ENCODE measurements at places on chromosomes 1 and 21.

- no peak for DNase-seq
Observed at GRCh38 chr1:92066321-92066720, 8.9 kb downstream of the SETSIP start.

- DNase-seq = no peak
Observed at GRCh38 chr1:110610696-110611286, 4.6 kb upstream of the KCNA2 start.

DNA sequence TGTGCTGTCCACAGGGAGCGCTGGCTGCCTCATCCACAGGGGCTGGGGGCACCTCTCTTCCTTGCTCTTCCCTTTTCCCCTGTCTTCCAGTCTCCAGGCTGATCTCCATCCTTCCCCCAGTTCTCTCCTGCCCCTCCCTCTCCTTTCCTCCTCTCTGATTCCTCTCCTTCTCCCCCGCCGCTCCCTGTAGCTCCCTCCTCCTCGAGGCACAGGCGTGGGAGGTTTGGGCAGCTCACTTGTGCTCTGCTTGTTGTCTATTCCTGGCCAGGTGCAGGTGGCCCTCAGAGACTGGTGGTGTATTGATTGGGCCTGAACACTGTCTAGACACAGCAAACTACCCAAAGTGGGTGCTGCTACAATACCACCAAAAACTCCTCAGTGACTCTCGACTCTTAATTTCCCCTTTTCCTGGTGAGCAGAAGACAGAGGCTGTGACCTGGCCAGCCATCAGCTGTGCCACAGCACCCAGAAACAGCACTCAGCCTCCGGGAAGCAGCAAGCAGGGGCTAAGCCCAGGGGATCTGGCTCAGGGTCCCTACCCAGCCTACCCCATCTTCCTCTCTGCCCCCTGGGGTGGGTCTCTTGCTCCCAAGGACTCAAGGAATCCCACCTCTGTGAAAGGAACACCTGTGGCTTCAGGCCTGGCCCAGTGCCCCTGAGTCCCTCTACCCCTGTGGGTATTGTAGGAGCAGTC is 93.3 kb downstream of the DDX20 start:
- DNase-seq = no peak

DNA sequence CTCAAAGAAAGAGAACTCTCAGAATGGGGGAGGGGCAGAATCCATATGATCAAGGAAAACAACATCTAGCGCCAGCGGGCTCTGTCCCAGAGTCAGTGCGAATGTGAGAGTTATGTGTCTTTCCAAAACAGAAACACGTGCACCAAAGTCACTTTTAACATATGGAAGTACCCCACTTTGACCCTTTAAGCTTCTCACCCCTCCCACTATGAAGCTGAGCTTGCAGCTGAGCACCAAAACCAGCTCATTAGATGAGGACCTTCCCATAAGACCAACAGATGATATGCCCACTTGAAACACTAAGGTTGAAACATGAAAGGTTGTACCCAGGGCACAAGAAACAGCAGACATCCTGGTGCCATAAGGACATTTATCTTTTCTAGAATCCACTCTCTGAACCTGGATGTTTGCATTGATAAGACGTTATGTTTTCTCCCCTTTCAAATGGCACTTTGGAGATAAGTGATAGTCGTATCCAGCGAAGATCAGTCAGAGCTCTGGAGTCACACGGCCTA is 171.0 kb downstream of the TGFBR3 start:
- DNase-seq = no peak

DNA sequence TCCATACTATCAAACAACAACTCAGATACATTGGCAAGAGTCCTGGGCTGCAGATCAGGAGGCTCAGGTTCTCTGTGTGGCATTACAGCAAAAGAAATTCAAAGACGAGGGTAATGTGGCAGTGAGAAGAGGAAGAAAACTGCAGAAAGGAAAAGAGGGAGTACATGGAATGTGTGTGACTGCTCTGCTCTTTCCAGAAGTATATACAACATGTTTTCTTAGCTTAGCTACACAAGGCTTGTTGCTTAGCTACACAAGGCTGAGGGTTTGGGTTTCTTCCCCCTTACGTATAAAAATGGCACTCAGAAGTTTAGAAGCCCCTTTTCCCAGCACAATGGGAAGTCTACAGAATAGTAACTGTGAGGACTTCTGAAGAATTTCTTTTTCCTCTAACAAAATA is 86.0 kb downstream of the PRRX1 start:
- no peak for DNase-seq

- no peak for DNase-seq
Observed at GRCh38 chr1:16237343-16237830, 404 bp upstream of the CPLANE2 start.

- DNase-seq = no peak
Observed at GRCh38 chr1:23013657-23014056, 2.0 kb downstream of the TEX46 start.

DNA sequence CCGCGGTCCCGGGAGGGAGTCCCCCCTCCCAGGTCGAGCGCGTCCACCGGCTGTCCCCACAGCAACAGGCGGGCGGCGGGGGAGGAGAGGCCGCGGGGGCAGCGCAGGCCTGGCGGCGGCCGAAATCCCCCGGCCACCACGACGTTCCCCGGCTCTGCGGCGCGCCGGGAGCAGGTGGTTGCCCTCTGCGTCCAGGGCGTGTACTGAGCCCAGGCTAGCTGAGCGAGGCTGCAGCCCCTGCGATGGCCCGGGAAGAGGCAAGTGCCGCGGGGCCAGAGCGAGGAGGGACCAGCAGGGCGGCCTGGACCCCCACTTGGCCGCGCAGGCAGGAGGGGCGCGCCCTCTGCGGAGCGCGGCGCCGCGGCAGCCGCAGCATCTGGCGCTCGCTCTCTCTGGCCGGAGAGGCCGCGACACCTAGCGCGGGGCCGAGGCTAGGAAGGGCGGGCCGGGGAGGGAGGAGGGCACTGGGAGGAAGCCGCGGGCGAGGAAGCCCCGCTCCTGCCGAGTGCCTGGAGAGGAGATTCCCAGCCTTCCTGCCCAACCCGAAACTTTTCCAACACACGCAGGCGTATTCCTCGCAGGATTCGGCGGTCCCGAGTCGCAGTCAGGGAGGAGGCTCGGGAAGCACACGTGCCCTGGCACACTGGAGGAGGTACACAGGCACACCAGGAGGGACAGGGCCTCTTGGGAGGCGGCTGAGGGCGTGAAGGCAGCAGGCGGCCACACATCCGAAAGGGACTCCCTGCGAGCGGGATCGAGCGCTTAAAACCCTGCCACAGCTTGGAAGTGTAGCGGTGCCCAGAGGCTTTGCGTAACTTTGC is 4.9 kb upstream of the PROX1 start:
- no peak for DNase-seq

GRCh38 chr1:12472798-12473551 is 145.0 kb downstream of the DHRS3 start:
- no peak for DNase-seq

DNA sequence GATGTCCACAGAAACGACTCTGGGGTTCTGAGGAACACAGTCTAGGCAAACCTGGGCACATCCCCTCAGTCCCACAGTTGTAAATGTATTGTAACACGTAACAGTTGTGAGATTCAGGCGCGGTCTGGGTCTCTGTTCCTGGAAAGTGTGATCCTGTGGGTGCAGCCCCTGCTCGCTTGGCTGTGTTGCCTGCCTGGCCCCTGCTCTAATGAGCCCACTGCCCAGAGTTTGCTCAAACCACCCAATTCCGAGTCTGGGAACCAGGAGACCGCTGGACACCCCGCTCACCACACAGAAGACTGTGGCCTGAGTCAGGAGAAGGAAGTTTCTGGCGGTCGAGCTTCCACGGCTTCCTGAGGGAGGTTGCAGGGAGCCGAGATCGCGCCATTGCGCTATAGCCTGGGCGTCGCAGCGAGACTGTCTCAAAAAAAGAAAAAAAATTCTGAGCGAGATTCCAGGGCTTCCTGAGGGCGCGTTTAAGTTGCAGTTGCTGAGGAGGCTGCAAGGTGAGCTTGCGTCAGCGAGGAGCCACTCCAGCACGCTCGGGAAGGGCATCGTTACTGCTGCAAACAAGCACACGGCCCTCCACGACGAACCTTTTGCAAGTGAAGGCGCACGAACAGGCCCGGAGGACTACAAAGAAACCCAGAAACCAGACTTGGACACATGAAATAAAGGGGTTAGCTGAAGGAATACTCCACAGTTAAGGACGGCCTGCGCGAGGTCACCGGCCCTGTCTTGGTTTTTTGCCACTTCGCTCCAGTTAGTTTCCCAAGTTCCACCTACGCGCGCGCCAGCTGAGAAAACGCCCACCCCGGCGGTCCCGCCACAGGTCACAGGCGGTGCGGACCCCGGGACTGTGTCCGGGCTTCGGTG is 1.1 kb downstream of the C21orf58 start:
- no peak for DNase-seq

- DNase-seq = no peak
Observed at GRCh38 chr1:198499588-198499987, 40.9 kb downstream of the ATP6V1G3 start.

DNA sequence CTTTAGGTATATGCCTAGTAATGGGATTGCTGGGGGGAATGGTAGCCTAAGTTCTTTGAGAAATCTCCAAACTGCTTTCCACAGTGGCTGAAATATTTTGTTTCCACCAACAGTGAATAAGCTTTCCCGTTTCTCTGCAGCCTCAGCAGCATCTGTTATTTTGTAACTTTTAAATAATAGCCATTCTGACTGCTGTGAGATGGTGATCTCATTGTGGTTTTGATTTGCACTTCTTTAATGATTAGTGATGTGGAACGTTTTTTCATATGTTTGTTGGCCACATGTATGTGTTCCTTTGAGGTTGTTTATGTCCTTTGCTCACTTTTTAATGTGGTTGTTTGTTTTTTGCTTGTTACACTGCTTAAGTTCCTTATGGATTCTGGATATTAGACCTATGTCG is 237.4 kb downstream of the CENPF start:
- no peak for DNase-seq

DNA sequence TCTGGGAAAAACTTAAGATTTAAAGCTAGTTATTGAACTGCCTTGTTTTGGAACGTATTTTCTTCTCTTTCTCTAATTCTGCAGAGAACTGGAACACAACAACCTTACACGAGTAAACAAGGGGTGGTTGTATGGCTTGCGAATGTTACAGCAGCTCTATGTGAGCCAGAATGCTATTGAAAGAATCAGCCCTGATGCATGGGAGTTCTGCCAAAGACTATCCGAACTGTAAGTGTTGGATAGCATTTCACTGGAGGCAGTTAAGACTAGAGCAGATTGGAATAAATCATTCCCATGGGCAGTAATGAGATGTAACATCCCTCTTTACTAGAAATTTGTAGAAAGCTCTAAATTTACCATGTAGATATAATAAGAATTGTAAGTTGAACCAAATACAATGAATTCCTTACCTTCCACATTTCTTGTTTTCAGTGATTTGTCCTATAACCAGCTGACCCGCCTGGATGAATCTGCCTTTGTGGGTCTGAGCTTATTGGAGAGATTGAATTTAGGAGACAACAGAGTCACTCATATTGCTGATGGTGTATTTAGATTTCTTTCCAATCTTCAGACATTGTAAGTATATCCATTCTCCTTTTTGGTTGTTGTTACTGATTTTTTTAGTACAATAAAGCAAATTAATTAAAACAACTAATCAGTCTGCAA is 22.9 kb downstream of the LRIG2 start:
- no peak for DNase-seq

- DNase-seq = no peak
Observed at GRCh38 chr21:26072666-26073615, 97.6 kb downstream of the APP start.

GRCh38 chr1:33088119-33088906 is 7.4 kb downstream of the AZIN2 start:
- peak; percentile 40 for DNase-seq

DNA sequence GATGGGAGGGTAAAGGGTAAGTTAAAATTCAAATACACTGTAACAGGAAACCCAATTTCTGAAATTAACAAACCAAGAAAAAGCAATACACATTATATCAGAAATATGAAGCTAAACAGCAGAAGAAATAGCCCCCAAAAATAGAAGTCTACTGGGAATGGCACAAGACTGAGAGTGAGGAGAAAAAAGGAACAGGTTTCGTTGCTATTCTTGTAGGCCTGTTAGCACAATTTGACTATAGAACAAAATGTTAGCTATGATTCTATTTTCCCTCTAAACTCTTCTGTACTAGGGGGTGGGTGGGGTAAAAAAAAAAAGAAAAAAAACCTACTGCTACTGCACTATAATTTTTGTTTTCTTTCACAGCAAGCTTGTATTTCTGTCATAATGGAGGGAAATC is 12.5 kb downstream of the RBBP5 start:
- no peak for DNase-seq
